Psoas muscle (tissue), 8 donors: ENCODE measurements at places on chromosomes 5 and 9. TPM values are rescaled to one million over a fixed set of nuclear protein-coding genes. Genes with fewer than 3 reads are reported as not detected.
A peak's percentile ranks its signal among the peaks of the same experiment; 100 is the strongest.

The SPATA6L gene
- 0.15 TPM for polyA plus RNA-seq

The RNF14 gene
- polyA plus RNA-seq, result 44.1 TPM

The EMB gene
- 0.57 TPM for polyA plus RNA-seq

The HTR4 gene
- not detected for polyA plus RNA-seq

The PCDHB12 gene
- polyA plus RNA-seq, result 0.21 TPM

The SCGB3A2 gene
- polyA plus RNA-seq, result 0.17 TPM

The SLC25A2 gene
- polyA plus RNA-seq, result not detected

The PURA gene
- polyA plus RNA-seq, result 3.2 TPM

GRCh38 chr9:130995086-130996011 lies 13.6 kb upstream of the LAMC3 start:
- peak; percentile 28 for DNase-seq

DNA sequence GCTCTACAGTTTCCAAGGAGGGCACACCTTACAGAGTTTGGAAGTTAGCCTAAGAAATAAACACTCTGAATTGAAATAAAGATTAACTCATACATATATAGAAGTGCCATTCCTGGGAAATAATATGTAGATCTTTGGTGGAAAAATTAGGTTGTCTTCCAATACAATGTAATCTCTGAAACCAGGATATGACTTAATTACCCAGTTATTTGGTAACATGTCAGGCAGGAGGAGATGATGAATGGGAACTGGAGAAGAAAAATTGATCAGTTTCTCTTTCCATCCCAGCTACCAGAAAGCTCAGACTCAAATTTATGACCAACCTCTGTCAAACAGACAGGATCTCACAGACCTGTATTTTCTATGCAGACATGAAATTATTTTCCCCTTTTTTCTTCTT lies 215.2 kb upstream of the SNX2 start:
- no peak for DNase-seq

GRCh38 chr5:169013846-169014245 lies 287.1 kb downstream of the SLIT3 start:
- DNase-seq, result no peak

DNA sequence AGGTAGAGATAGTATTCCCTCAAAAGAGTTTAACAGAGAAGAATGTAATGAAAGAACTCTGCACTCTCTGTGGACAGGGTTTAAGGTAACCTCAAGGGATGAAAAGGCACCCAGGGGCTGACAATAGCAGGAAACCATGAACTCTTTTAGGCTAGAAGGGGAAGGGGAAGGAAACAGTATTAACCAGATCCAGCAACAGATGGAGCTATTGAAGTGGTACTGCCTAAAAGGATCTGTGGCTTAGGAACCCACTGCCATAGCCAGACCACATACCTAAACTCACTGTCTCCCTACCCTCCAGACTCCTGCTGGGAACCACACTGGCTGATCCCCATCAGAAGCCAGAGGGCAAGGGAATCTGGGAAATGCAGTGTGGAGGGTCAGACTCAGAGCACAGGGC lies 35.5 kb downstream of the PLGRKT start:
- DNase-seq, result no peak

DNA sequence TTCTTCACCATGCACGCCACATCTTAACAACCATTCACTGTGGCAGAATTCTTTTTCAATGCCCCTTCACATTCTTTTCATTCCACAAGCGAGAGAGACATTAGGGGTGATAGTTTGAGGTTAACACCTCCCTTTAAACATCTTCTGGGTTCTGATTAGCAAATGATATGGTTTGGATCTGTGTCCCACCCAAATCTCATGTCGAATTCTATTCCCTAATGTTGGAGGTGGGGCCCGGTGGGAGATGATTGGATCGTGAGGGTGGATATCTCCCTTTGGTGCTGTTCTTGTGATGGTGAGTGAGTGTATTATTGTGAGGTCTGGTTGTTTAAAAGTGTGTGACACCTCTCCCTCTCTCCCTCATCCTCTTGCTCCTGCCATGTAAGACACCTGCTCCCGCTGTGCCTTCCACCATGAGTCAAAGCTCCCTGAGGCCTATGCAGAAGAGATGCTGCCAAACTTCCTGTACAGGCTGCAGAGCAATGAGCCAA lies 46.1 kb upstream of the RAI14 start:
- no peak for DNase-seq

DNA sequence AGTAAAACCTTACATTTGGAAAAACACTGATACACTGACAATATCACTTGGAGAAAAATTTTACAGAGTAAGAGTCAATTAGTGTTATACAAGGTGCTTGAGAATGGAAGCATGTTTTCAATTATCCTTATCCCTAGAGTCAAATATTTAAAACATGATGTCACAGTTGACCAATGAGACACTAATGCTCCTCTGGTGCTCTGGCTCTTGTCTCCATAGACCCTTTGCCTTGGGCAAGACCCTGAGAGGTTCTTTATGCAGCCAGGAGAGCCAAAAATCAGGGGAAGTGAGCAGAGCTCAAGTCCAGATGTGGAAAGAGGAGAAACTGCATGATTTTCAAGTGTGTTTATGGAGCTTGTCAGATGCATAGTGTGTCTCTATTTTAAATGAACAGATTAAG lies 153.9 kb downstream of the MARCHF11 start:
- DNase-seq, result no peak

DNA sequence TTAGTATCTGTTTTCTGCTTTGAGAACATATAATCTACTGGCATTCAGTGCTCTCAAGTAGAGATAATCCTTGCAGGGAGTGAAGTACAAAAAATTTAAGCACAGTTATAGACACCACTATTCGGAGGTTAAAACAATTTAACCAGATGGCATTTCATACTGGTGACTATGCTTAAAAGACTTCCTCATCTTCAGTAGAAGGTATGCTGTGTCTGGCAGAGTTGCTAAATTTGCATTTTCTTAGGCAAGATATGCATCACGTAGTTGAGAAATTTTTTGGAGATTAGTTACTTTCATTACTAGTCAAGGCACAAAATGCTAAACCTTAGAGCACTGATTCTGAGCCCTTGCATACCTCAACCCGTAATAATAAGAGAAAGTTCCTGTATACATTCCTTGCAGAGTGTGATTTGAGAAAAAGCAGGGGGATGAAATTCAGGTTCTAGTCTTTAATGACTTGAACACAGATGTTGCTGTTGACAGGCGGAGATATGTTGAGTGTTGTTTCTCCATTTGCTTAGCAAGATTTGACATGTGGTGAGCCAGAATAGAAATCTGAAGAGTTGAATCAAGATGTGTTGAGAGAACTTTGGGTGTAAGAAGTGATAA lies 70.8 kb upstream of the STARD4 start:
- no peak for DNase-seq

DNA sequence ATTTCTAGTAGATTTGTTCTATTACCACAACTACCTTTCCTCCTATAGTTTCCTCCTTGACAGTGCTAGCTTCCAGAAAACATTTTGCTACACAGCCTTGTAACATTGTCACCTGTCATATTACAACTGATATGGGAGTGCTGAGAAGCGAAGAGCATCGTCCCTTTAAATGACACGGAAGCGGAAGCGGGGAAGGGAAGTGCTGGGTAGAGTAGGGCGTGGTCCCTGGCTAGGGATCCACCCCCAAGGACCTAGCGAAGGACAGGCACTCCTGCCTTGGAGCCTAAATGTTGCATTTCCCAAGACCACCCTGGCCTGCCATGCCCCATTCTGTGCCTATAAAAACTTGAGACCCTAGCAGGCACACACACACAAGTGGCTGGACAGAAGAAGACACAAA lies 57.4 kb upstream of the RANBP6 start:
- DNase-seq, result no peak

DNA sequence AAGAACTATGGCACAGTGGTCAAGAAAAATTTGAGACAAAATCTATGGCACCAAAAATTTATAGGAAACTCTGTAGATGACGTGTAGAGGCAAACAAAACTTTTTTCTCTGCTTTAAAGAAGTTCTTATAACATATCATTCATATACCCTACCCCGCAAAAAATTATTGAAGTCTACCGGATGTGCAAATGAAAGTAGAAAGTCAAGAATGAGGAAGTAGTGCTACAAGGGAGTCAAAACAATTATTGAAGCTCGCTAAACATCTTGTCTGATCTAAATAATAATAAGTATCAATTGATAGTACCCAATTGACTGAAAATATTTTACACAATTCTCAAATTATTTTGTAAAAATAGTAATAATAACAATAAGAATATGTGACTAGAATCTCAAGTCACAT lies 398.5 kb downstream of the TAF11L14 start:
- DNase-seq, result no peak

- no peak for DNase-seq
These were observed 91.9 kb downstream of the MARCHF3 start for GRCh38 chr5:126938466-126938865.

DNA sequence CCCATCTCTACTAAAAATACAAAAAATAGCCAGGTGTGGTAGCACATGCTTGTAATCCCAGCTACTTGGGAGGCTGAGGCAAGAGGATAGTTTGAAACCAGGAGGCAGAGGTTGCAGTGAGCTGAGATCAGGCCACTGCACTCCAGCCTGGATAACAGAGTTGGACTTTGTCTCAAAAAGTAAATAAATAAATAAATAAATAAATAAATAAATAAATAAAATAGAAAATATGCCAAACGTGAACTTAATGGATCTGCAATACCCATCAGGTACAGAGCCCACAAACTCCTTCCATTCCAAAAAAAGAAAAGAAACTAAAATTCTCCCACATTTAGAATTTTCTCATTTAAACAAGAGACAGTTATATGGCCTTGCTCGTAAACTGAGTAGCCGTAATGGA lies 702.7 kb downstream of the CDH18 start:
- no peak for DNase-seq

GRCh38 chr5:103428411-103428871 lies 134.1 kb downstream of the NUDT12 start:
- DNase-seq, result no peak

DNA sequence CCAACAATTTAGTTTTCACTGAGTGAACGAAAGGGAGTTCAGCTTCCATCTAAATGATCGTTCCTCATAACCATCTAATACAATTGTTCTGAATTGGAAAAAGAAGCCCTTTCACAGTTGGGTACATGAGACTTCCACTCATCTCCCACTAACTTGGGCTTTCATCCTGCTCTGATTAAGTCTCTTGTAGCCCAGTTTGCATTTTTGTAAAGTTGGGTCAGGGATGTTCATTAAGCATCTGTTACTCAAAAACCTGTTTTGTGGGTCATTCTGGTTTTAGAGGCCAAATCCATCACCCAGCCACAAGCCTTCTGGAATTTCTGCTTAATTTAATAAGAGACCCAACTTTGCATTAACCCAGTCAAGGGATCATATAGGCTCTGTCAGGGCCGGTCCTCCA lies 385.3 kb downstream of the BNC2 start:
- no peak for DNase-seq

DNA sequence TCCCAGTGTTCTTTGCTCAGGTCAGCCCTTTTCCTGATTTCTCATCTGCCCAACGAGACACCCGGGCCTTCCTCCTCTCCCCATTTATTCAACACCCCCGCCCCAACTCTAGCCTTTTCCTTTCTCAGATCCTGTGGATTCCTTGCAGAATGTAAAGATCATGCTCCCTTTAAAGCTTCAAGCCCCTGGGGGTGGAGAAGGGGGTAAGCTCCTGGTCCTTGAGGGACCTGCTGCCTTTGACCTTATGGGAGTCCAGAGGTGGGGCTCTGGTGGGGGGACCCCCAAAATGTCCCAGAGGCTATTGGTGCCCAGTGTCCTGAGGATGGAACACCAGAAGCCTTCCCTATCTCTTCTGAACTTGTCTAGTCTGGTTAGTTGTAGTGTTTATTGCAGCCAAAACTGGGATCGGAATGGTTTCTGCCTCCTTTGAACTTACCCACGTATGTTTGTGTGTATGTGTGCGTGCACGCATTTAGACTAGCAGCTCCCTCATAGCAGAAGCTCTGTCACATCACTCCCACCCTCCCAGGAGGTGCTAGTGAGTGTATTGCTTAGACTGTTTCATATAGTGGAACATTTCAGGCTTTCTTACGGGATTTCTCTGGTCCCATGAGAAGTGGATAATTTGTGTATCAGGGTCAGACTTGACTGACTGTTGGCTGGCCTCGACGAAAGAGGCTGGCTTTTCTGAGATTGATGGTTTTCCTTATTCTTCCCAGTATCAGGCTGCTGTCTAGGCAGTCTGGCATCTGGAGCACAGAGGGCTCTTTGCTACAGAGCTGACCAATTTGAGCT lies 1.1 kb downstream of the GALNT10 start:
- DNase-seq, result no peak
